ENCODE measurements at places on chromosomes 5 and 9.

- DNase-seq, result no peak
Measured at GRCh38 chr5:31983851-31984250, 190.3 kb downstream of the GOLPH3 start.

DNA sequence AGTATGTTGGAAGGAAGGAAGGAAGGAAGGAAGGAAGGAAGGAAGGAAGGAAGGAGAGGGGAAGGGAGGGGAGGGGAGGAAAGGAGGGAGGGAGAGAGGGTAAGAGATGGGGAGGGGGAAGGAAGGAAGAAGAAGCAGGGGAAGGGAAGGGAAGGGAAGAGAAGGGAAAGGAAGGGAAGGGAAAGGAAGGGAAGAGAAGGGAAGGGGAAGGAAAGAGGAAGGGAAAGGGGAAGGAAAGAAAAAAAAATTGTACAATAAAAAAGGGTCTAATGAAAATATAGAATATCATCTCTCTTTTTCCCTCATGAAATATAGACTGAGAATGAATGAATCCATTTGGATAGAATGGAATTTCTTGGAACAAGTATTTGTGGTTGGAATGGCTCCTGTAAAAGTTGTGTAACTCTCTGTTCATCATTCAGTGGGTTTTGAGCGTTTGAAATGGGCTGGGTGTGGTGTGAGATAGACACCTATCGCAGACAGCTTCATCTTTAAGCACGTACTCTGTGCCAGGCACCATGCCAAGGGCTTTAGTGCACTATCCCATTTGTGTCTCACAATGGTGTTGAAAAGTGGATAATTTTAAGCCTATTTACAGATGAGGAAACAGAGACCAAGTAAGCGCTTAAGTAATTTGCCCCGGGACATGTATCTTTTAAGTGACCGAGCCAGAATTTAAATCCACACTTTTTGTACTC lies 11.6 kb upstream of the PAPPA start:
- no peak for DNase-seq

DNA sequence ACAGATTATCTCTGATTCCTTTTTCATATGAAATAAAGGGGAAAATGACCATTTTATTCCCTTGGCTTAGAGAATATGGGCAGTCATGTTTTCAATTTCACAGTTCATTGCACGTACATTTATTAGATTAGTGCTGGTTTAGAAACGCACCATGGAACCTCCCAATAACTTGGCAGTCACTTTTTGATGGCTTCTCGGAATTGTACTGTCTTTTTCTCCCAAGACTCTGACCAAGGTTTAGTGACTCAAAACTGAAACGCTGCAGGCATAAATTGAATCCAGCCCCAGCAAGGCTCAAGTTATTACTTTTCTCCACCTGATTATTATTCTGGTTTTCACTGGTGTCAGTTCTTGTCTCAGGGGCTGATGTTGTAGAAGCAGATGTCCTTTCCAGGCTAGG lies 55.6 kb upstream of the EGFLAM start:
- no peak for DNase-seq

DNA sequence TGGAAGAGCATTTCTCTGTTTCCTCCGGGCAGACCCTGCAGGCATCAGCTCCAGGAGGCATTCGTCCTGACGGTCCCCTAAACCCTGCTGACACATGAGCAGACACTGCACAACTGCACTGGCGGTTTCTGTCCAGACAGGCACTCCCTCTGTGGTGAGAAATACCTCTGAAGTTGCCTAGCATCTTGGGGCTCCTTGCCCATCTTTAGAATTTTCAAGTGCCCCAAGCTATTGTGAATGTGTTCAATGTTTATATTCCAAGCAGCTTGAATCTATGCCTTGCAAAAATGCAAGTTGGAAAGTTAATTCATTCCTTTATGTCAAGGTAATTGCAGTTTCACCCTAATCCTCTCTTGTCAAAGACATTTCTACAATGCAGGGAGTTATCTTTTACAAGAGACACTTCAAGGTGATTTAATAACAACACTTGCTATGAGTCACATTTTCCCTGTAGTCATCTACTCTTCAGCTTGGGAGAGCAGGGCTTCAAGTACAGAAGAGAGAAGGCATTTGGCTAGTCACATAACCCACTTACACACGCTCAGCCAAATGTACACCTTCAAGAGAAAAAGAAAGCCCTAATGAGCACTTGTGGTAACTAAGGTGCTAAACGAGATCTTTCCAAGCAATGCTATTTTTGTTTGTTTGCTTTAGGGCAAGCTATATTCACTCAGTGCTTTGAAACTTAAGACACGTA lies 302.5 kb downstream of the MLLT3 start:
- DNase-seq, result no peak

- no peak for DNase-seq
Measured at GRCh38 chr9:99054581-99054980, 50.3 kb upstream of the TGFBR1 start.

DNA sequence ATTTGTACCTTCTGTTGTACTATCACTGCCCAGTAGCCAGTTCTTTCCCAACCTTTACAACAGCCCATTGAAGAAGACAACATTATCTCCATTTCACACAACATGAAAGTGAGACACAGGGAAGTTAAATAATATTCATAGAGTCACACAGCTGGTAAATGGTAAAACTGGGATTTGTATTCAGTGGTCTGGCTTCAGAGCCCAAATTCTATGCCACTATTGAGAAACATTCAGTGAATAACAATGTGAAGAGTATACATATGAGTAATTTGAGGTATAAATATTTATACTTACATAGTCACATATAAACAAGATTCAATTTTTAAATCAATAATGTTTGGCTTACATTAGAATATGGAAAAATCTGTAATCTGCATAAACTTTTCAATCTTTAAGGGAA lies 13.8 kb downstream of the SMIM15 start:
- DNase-seq, result no peak

DNA sequence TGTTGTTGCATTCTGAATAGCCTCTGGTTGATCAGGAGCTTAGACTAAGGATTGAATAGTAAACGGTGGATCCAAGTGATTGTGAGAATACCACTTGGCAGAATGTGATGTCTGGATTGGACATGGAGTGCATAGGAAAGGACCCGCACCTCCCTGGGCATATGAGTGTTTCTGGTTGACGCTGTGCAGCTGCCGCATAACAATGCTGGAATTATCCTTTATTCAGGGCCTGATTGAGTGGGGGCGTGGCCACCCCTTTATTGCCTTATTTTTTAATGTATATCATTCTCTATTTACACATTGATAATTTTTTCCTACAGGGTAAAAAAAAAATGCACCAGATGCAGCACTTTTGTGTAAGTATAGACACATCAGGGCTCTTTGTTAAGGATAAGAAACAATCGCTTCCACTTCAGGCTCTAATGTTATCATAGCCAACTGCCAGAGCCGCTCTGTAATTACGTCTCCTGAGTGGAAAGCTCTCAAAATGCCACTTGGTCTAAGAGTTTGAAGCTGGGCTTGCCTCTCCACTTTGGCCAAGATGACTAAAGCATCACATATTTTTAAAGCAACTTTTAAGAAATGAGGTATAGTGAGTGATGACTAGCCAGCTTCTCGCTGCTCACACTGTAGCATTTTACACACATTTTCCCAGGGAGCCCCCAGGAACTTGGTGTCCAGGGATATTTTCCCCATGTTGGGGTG lies 5.7 kb downstream of the FGD3 start:
- DNase-seq, result no peak

DNA sequence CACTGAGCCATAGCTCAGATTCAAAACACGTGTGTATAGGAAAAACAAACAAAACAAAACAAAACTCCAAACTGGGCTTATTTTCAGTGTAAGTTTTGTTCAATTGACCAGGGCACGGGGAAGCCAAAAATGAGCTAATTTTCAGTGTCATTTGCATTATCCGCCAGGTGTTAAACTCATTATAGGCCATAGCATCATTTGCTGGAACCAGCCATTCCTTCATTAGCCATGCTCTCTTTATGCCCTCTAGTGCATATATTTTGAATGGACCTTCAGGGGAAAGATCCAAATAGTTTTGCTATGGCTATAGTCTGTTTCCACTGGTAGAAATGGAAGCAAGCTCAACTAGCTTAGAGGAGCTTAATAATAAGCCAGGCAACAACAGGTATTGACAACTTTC lies 1205.2 kb upstream of the DMAC1 start:
- DNase-seq, result peak; percentile 3

GRCh38 chr9:93084471-93084881 lies 11.5 kb upstream of the CARD19 start:
- no peak for DNase-seq

- no peak for DNase-seq
Measured at GRCh38 chr5:31213705-31214121, 20.2 kb downstream of the CDH6 start.

DNA sequence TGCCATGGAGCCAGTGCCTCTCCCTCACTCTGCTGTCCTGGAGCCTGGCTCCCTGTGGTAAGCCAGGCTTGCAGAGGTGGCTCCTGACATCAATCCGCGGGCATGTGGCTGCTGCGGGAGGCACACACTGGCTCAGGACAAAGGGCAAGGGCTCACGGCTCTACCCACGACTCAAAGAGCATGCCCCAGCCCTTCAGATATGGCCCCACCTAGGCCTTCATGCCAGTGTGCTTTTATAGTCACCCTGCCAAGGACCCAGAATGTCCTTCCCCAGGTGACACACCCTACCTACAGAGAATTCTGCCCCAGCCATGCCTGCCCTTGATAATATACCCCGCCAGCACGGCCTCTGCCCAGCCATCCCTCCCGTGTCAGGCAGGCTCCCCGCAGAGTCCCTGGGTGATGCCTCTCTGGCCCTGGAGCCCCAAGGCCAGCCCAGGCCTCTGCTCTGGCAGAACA lies 1.6 kb downstream of the MGAT4B start:
- no peak for DNase-seq

GRCh38 chr5:63022403-63022802 lies 443.8 kb downstream of the LRRC70 start:
- DNase-seq, result no peak

- DNase-seq, result no peak
Measured at GRCh38 chr5:110872200-110872599, 133.4 kb downstream of the SLC25A46 start.

DNA sequence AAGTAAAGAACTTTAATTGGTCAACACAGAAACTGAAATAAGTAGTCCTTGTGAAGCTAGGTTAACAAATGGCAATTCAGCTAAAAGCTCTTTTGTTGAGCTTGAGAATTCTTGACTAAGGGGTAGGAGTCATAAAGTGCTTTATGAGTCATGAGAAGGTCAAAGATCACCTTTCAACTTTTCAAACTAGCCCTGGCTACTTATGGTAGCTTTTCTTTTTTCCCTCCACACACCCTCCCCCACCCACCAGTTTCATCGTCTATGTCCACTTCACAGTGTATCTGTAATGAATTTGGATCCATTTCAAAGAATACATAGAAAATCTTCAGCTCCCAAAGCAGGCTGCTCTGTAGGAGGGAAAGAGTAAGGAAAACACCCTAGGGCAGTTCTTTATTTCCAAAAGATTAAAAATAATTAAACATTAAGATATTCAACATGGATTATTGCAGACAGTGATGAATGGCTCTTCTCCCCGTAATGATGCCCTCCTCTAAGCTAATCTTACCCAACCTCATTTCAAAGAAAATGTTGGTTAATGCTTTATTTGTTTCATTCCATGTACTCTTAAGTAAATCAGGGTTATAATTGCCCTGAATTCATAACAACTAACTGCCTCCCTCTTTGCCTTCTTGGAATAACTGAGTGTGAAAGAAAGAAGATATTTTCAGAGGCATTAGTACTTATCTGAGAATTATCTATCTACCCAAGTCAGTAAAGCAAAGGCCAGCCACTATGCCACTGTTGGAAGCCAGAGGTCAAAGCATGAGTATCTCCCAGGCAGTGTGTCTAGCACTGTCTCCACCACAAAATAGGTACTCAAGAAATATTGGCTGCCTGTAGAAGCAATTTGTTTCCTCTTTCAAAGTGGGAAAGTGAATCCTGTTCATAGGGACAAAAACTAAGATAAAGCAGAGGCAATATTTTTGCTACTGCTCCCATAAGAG lies 290.6 kb downstream of the PIK3R1 start:
- DNase-seq, result no peak

GRCh38 chr9:129544761-129545160 lies 76.1 kb downstream of the C9orf50 start:
- DNase-seq, result no peak

DNA sequence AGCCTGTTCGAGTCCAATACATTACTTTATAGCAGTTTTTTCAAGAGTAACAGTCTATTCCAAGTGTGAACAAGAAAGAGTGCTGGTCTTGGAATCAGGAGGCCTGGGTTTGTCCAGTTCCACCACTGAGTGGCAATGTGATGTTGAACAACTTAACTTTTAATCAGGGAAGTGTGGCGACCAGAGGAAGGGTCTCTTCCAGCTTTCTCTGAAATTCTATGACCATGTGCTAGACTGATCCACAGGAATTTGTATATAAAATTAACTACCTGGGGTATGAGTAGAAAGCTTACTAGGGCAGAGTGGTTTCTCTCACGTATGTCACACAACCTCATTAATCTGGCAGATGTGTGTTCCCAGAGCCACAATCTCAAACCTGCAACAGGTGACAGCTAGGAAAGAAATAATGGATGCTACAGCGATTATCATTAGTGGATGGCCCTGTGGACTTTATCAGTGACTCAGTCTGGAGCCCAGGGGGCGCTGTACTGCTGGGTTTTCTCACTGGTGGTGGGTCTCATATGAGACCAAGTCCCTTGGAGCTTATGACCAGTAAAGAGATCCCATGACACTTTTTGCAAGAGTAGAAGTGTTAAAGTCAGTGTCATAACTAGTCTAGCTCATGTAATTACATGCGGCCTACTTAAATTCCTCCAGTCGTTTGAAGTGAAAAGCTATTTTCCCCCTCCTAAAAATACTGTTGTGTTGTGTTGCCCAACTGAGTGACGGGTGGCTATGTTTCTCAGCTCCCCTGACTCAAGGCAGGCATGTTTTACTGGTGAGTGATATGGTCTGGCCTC lies 116.5 kb downstream of the GDNF start:
- peak; percentile 60 for DNase-seq

GRCh38 chr5:117496801-117497200 lies 922.2 kb upstream of the SEMA6A start:
- no peak for DNase-seq

DNA sequence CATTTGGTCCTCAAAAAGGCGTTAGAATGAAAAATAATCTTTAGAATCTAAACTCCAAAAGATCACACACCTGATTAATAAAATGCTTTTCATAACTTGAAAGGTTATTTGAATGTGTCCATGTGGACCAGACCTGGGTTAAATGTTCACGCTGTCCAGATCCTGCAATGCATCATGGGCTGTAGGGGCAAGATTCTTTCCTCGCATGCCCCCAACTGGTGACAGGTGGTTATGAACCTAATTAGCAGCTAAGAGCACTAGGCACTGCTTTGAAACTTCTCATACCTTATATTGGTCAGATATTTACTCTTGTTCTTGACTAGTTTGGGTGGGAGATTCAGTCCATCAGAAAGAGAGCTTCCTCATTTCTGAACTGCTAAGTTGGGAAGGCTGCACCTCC lies 19.3 kb upstream of the PIP5K1B start:
- peak; percentile 49 for DNase-seq

- no peak for DNase-seq
Measured at GRCh38 chr9:93699650-93700049, 123.3 kb downstream of the PHF2 start.

DNA sequence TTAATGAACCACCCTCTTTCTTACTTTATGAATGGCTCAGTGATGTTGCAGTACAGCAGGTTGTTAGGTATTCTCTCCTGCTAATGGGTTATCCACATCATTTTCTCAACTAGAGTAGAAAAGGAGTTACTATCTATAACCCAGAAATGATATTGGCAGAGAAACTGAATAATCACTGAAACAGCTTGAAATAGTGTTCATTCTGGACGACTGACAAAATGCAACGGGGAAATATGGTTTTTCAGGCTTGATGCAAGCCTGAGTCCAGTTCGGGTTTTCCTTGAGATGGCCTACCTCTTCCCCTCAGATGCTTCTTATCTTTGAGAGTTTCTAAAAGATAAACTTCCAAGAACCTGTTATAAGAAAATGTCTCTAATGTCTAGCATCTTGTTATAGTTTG lies 187.3 kb downstream of the RAB3C start:
- no peak for DNase-seq

Data from ACHN (cell line).